ENCODE measurements at places on chromosomes 4 and X.

- DNase-seq = no peak
These were observed 2.5 kb downstream of the MAEA start for GRCh38 chr4:1291996-1292702.

- no peak for DNase-seq
These were observed 22.4 kb downstream of the TLR2 start for GRCh38 chr4:153706519-153706918.

GRCh38 chr4:76208005-76208765, 5.4 kb downstream of the SCARB2 start:
- DNase-seq = peak; percentile 22

- no peak for DNase-seq
These were observed 29.0 kb downstream of the RTL5 start for GRCh38 chrX:72102760-72103159.

DNA sequence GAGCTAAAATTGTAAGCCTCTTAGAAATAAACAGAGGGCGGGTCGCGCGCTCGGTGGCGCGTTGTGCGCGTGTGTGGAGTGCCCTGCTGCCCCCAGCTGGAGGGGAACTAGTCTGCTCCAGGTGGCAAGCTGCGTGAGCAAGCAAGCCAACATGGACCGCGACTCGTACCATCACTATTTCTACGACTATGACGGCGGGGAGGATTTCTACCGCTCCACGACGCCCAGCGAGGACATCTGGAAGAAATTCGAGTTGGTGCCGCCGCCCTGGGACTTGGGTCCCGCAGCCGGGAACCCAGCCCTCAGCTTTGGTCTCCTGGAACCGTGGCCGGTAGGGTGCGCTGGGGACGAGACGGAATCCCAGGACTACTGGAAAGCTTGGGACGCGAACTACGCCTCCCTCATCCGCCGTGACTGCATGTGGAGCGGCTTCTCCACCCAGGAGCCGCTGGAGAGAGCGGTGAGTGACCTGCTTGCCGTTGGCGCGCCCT, 66.1 kb downstream of the DNAAF6 start:
- no peak for DNase-seq

All from HTR-8/SVneo (cell line).